ENCODE measurements at places on chromosomes 4 and X.

DNA sequence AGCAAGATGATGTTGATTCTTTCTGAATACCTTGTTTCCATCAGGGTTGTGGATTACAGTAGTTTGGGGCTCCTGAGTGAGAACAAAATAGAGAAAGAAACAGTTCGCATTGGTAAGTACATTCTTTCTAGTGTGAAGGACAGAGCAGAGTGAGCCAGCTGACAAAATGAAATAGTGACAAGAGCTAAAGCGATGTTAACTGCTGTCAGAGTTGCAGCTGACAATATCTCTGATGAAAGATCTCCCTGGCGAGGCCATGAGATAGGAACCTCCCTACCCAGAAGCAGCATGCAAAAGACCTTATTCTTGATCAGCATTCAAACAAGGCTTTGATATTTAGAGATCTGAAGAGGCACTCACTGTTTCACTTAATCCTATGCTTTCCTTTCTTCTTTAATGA lies 258.6 kb downstream of the CAMK2D start:
- no peak for DNase-seq

- DNase-seq: no peak
Measured at GRCh38 chr4:127182687-127183086, 450.1 kb upstream of the INTU start.

DNA sequence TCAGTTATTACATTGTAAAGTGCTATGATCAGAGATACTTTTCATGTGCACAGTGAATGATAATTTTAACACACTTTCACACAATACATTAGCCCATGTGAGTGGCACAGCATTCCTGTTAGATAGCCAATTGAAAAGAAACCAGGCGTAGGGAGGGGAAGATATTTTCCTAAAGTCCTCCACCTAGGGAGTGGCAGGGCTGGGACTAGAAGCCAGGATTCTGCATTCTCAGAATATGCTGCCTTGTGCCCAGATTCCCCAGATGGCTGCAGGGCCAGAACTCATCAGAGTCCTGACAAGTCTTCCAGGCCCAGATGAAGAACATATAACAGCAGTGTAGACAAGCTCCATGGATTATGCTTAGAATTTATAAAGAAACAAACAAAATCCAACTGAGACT lies 350.2 kb downstream of the AFF2 start:
- DNase-seq: no peak

- no peak for DNase-seq
Measured at GRCh38 chrX:18119856-18120255, 100.8 kb downstream of the BEND2 start.

GRCh38 chrX:68920561-68920960 lies 91.7 kb downstream of the EFNB1 start:
- no peak for DNase-seq

DNA sequence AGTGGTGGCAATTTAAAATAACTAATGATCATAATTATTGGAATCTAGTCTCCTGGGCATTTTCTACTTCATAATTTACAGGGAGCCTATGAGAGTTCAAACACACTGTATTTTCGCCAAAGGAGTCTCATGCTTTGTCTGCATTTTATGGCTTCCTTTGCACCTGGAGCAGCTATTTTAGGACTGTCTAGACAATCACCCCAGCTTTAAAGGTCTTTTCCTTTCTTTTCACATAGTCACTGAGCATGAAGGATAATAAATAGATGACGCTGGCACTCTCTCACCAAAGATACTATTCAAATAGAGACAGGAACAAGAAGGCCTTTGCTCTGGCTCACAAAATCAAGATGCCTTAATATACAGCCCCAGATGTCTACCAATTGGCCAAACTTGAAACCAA lies 43.0 kb downstream of the AMELX start:
- no peak for DNase-seq

DNA sequence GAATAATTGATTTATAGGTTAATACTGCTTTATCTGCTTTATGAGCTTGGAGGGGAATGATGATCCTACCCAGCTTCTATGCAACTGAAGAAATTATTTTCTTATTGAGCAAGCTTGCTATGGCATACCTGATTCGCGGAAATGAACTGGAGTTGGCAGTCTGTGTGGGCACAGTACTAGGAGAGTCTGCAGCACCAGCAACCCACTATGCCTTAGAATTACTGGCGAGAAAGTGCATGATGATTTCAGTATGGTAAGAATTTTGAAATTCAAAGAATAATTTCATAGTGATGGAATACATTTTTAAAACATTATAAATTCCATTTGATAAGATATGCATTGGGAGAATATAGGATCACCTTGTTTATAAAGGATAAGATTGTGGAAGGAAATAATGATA lies 32.3 kb downstream of the SPATA4 start:
- no peak for DNase-seq

DNA sequence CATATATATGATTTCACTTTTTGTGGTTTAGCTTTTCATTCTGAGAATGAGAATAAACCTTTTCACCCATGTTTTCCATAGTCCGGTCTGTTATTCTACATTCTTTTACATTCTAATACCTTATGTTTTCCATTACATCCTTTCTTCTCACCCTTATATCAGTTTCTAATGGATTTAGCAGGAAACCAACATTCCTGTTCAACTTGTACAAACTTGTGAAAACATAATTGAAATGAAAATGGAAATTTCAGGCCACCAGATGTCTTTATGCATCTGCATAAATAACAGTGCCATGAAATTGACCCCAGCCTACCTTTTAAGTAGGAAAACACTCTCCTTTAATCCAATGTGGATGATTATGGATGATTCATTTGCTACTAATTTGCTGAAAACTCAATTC lies 494.8 kb upstream of the ZFP42 start:
- no peak for DNase-seq

GRCh38 chr4:140884431-140885058 lies 128.4 kb upstream of the TBC1D9 start:
- no peak for DNase-seq

GRCh38 chrX:30649859-30650258 lies 3.4 kb upstream of the GK start:
- DNase-seq: no peak

GRCh38 chr4:185004562-185005218 lies 13.6 kb upstream of the HELT start:
- no peak for DNase-seq

- DNase-seq: no peak
Measured at GRCh38 chrX:112946227-112946626, 105.6 kb upstream of the AMOT start.

DNA sequence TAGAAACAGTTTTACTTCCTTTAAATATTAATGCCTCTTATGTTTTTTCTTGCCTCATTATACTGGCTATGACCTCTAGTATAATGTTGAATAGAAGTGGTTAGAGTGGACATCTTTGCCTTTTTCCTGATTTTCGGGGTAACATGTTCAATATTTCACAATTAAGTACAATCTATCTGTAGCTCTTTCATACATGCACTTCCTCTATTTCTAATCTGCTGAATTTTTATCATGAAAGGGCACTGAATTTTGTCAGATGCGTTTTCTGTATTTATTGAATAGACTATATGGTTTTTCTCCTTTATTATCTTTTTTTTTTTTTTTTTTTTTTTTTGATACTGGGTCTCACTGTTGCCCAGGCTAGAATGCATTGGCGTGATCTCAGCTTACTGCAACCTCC lies 29.0 kb downstream of the MECP2 start:
- DNase-seq: no peak

GRCh38 chr4:105840426-105841174 lies 54.7 kb upstream of the NPNT start:
- DNase-seq: no peak

DNA sequence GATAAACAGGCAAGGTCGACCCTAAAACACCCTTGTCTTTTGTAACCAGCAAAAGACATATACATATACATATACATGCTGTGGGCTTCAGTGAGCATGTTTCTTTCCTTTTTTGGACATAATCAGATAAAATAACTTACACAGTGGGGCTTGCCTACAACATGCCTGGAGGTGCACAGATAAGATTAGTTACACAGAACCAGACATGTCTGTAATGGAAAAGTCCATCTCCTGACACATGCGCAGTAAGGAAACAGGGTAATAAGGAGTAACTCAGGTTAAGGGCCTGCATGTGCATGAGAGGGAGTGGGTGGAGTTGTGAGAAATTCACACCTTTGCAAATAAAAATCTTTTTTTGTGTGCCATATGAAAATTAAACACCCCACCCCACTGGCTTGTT lies 3.4 kb downstream of the UGT2A1 start:
- no peak for DNase-seq

DNA sequence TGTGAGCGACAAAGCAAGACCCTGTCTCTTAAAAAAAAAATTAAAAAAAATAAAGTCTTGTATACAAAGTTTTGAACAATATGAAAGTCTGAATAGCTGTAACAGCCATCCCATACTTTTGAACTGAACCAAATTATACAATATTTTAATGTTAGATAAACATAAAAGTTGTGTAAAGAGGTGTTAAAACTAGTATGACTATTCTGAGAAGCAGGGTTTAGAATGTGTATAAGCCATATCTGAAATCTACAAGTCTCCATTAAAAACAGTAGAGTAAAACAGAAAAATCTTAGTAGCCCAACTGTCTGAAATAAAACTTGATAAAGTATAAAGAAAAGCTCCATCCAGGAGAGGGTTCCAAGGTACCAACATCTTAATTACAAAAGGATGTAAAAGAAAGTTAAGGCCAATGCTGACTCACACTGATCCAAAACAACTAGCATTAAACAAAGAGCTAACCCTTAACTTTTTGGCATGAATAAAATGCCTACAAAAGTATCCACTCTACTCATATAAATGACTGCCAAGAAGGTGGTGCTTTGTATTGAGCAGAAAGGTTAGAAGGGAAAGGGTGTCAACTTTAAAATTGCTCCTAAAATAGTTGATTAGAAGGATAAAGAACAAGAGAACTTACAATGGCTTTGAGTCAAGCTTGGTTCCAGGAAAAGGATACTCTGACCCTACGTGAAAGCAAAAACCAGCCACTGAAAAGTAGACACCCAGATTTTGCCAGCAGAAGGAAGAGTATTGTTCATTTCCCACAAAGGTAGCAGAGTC lies 18.5 kb downstream of the CNOT6L start:
- no peak for DNase-seq

DNA sequence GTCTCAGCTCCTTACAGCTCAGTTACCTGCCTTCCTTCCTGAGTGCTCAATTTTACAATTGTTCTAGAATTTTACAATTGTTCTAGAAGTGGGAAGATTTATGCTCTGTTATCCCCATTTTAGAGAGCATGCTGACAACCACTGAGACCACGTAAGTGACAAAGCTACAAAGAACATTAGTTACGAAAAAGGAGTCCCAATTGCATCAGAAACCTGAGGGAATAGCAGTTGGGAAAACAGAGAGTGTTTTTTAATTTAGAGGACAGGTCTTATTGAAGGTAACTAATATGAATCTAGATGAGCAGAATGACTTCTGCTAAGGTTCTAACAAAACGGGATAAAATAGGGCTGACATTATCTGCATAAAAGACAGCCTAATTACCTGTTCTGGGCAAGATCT lies 103.3 kb downstream of the THOC2 start:
- DNase-seq: no peak

GRCh38 chr4:4384837-4385236 lies 2.1 kb upstream of the NSG1 start:
- DNase-seq: no peak

DNA sequence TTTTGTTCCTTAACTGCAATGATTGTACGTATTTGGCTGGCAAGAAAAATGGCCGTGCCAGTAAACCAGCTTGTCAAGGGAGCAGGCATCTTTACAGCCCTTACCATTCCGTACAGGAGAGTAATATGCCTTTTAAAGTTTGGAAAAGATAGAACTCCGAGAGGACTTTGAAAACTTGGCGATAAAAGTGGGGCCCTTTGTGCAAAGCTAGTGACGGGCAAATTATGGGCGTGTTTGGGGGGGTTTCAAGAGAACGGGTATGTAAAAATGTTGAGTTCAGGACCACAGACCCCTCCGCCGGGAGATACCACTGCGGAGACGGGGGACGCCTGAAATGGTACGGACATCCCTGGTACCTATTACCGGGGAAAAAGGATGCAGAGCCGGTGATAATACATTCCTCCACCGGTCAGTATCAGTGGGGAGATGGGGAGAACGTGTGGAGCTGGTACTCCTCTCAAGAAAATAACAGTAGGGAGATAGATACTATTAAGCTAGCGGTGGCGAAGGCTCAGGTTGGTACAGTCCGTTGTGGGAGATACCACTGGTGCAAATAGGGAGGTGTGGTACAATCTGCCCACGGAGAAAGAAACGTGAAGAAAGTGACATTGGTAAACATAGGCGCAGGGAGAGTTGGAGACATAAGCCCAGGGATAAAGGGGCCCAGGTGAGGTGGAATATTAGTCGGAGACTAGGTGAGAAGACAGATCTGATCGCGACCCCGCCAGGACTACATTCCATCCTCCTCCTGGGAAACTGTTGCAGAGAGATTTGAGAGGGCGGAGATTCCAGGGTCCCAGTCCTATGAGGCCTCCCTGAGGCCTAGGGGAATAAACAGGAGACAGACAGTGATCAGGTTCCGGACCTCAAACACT lies 14.5 kb downstream of the SPACA5 start:
- no peak for DNase-seq

GRCh38 chrX:56882581-56882980 lies 112.8 kb downstream of the SPIN3 start:
- DNase-seq: no peak

DNA sequence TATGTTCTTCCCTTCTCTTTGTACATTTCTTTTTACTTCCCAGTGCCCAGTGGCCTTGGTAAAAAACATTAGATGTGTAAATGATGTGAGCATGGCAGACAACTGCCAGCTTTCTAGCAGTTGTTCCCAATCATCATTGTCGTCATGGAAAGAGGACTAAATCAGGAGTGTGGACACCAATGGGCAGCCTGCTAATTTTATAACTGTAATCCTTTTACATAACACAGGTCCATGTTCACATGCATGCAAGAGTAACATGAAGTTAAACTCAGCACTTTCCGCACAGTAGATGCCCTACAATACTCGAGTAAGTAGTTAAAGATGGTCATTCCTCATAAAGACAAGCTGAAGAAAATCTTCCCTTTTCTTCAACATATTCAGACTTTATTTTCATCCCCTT lies 23.4 kb upstream of the G3BP2 start:
- DNase-seq: no peak

DNA sequence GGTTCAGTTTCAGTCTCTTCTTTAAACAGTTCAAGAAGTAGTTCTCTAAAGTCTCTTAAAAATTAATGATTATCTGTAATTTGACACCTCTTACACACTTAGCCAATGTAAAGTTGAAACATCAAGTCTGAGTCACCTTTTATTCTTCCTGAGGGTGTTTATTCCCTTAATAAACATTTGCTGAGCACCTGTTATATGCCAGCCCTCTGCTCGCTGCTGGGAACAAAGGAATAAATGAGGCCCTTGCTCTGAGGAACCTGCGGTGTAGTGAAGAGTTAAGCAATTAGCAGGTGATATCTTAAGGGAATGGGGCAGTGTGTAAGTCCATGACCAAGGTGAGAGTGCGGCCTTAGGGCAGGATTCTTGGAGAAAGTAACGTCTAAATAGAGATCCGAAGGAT lies 5.2 kb upstream of the NDNF start:
- no peak for DNase-seq

GRCh38 chr4:188296331-188296730 lies 157.1 kb downstream of the TRIML1 start:
- DNase-seq: no peak

Data from cortex of kidney (tissue), 1 donor.